ENCODE measurements at places on chromosomes 13 and 19.

DNA sequence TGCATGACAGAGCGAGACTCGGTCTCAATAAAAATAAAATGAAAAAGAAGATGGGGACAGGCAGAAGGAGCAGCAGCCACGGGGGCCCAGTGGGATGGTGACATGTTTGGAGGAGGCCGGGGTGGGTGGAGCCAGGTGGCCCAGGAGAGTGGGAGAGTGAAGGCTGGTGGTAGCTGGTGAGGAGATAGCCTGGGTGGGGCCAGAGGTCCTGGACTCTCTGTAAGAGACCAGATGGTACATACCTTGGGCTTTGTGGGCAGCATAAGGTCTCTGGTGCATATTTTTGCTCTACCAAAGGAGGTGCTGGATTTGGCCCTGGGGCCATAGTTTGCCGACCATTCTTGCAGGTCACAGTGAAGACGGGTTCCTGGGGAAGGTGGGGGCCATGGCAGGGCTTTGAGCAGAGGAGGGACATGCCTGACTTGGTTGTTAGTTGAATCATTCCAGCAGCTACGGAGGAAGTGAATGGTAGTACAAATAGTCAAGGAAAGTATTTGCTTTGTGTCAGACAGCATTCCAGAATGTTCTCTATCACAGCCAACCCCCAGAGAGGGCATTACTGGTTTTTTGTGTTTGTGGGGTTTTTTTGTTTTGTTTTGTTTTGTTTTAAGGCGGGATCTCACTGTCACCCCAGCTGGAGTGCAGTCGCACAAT, 69.1 kb downstream of the ARHGEF18 start:
- no peak for DNase-seq

DNA sequence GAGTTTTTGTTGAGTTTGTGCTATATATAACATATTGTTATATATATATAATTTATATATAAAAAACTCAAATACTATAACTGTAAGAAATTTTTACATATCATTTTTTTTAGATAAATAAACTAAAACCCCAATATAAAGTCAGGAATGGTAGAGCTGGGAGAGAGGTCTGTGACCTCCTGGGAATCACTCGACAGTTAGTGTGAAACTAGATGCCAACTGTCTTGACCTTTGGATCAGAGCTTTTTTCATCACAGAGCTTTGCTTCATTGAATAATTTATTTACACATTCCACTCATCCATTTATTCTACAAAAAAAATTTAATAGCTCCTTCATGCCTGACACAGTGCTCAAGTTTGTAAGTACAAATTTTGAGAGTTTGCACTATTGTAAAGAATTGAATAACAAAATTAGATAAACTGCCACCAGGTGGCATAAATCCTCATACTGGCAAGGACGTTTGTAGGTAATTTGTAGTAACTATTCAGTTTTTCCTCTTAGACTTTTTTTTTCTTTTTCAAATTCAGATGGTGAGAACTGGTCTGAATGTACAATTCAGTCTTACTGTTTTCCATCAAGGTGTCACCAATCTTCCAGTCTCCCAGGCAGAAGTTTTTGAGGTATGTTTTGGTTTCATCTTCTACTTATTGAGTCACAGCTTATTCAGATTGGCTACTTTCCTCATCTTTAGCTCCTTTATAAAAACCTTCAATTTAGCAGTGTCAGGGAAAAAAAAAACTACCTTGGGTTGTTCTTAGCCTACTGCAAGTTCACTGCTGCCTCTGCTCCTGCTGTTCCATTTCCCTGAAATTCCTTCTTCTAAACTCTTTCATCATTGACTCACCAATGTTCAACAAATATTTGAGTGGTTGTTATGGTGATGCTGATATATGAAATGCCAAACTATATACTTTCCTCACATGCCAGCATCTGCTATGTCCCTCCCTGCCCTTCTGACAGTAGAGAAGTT, 28.7 kb downstream of the LACC1 start:
- DNase-seq, result no peak

DNA sequence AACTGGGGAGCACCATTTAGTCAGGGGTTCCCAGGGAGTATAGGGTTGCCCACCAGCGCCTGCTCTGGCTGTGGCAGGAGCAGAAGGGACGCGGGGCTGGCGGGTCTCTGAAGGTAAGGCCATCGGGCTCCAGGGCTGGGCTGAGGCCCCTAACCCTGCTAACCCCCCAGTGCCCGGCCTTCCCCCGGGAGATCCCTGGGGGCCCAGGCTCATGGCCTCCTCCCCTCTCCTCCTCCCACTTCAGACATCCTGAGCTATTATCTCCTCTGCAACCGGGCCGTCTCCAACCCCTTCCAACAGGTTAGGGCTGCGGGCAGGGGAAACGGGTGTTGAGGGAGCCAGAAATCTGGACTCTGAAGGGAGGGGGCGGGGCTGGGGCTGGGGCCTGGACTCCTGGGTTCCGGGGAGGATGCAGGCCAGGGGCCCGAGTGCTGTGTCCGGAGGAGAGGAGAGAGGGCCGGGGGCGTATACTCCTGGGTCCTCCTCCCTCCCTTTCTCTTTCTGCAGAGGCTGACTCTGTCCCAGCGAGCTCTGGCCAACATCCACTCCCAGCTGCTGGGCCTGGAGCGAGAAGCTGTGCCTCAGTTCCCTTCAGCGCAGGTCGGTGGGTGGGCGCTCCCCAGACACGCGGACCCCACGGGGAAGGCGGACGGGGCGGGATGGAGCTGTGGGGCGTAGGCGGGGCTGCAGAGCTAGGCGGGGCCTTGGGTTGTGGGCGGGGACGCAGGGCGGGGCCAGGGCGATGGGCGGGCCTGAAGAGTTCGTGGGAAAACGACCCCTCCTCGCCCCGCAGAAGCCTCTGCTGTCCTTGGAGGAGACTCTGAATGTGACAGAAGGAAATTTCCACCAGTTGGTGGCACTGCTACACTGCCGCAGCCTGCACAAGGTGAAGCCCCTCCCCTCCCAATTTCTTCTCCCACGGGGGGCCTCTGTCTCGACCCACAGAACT, 15.3 kb downstream of the TTYH1 start:
- DNase-seq, result no peak

GRCh38 chr13:35483761-35484160, 7.3 kb upstream of the MAB21L1 start:
- DNase-seq, result no peak

- DNase-seq, result no peak
These were observed 28.6 kb downstream of the BICRA start for GRCh38 chr19:47637550-47637949.
